ENCODE measurements at places on chromosomes 2 and 18.

DNA sequence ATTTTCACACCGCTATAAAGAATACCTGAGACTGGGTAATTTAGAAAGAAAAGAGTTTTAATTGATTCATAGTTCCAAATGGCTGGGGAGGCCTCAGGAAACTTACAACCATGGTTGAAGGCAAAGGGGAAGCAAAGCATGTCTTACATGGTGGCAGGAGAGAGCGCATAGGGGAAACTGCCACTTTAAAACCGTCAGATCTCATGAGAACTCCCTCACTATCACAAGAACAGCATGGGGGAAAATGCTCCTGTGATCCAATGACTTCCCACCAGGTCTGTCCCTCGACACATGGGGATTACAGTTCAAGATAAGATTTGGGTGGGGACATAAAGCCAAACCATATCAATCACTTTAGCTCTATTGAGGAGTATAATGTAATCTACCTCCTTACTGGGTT is 53.5 kb downstream of the ABCB11 start:
- no peak for DNase-seq

DNA sequence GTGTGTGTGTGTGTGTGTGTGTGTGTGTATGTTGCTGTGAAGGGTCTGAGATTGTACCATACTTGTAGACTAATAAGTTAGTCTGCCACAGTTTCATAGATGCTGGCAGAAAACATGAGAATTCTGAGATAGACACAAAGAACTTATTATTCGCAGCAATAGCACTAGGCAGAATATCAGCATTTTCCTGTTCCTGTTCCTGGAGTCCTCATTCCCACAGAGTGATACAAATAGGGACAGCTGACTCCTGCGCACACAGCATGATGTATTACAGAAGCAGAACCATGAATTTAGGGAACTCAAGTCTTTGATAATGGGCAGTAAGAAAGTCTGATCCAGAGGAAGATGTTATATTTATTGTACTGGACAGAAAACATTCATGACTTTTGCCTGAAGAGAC is 1466.3 kb downstream of the DPP10 start:
- no peak for DNase-seq

GRCh38 chr18:23550898-23551297 is 35.4 kb downstream of the NPC1 start:
- no peak for DNase-seq

- no peak for DNase-seq
Observed at GRCh38 chr2:88596141-88596830, 31.0 kb downstream of the EIF2AK3 start.

DNA sequence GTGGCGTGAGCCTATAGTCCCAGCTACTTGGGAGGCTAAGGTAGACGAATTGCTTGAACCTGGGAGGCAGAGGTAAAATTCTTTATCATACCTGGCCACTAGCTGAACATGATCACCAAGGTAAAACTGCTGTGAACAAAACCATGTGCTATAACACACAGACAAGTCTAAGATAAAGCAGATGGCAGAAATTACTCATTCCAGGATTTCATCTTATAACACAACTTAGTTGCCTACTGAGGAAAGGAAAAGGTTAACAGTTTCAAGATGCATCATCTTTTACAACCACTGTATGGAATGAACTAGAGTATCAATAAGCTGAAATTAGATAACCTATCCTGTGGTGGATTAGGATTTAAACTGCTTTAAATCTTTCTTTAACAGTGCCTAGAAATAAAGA is 8.3 kb downstream of the ARL5A start:
- DNase-seq: no peak

Data from T-cell (primary cell).